ENCODE measurements at places on chromosomes 3 and 15.

DNA sequence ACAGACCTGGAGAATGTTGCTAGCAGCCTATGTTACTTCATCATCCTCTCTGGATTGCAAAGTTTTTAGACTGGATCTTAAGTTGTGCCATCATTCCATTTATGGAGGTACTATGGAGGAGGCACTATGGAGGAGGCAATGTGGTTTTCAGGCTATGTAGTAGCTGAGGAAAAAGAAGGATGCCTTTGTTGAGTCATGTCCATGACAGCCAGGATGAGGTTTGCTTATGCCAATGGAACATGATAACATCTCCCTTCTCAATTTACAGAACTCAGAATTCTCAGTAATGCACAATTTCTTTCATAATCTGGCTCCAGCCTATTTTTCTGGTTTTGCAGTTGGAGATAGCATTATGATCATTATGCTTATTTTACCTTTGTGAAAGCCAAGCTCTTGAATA, 65.9 kb upstream of the TMEM108 start:
- DNase-seq = no peak

- no peak for DNase-seq
These were observed 104.4 kb downstream of the PPP2R3A start for GRCh38 chr3:136069933-136070332.

DNA sequence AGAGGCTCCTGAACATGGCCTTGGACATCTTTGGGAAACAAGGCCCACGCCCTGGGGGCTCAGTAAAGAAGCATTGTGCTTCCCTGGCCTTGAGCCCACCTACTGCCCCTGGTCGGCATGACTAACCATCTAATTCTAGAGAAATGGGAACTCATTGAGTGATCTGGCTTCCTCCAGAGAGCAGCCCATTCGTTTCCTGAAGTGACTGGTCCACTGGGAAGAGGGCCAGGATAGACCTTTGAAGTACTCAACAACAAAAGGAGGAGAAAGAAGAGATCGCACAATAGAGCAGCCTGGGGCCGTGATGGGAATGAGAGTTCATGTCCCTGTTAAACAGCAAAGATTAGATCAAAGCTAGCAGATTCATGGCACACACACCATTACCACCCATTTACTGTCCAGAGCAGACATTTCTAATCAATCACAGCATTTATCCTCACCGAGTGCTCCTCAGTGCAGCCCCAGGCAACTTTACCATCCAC, 514.4 kb upstream of the PROK2 start:
- no peak for DNase-seq

GRCh38 chr15:73125219-73125618, 73.0 kb downstream of the NEO1 start:
- DNase-seq = no peak

- DNase-seq = no peak
These were observed 101.6 kb downstream of the MOBP start for GRCh38 chr3:39569095-39569494.

DNA sequence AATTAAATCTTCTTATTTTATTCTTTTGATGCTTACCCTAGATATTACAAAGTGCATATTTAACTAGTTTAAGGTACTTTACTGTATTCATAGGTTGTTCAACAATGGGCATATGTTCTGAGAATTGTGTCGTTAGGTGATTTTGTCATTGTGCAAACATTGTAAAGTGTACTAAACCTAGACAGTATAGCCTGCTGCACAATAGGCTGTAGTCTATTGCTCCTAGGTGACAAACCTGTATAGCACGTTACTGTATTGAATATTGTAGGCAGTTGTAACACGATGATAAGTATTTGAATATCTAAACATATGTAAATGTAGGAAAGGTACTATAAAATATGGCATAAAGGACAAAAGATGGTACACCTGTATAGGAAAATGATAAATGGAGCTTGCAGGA, 100.7 kb downstream of the CACNA2D3 start:
- DNase-seq = no peak

DNA sequence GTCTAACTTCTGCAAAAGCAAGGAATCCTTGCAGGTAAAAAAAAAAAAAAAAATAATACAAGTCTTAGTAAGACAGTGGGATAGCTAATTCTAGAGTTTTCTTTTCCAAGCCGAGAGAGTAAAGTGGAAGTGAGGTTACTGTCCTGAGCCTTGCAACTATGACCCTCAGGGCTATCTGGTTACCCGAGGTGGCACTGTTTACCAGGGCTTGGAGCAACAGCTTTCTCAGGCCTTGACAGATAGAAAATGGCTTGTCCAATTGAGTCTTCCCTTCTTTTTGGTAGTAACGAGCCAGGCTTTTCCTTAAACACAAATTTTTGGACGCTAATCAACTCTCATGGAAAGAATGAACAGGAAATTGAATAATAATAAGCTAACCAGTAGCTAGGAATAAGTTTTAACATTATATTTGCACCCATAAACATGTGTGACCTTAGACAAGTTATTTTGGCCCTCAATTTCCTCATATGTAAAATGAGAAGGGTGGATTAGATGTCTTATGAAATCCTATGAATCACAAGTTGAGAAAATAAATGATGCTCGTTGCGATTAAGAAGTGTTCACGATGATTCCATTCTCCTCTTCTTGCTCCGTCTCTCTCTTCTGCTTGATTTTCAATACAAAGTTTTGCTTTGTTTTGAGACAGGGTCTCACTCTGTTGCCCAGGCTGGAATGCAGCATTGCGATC, 236.9 kb upstream of the KBTBD8 start:
- DNase-seq = no peak

- no peak for DNase-seq
These were observed 73.7 kb downstream of the FILIP1L start for GRCh38 chr3:100040451-100041225.

- DNase-seq = no peak
These were observed 80.2 kb upstream of the TPM1 start for GRCh38 chr15:62962101-62962995.

DNA sequence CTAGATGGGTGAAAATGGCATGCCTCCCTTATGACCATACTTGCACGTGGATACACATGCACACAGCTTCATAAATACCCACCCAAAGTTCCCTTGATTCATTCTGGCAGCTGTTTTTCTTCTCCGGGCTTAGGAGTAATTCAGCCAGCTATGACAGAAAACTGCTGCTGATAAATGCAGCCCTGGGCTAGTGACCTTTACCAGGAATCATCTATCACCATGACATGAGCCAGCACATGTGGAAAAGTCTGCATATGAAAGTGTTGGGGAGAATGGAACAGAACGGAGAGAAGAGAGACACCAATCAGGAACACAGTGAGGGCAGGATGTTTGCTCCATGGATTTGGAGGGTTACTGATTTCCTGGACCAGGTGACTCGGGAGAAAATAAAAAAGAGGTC, 706.3 kb downstream of the PDCD6IP start:
- DNase-seq = no peak

DNA sequence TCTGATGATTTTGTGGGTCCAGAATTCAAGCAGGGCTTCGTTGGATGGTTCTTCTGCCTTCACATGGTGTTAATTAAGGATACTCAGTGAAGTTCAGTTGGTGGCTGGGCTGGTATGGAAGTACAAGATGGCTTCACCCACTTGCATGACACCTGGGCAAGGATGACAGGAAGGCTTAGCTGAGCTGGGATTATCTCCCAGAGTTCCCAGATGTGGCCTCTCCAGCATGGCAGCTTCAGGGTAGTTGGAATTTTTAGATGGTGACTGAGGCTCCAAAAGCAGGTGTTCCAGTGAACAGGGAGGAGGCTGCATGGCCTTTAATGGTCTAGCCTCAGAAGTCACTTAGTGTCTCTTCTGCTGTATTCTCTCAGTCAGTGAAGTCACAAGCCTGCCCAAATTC, 135.5 kb downstream of the THRB start:
- no peak for DNase-seq

DNA sequence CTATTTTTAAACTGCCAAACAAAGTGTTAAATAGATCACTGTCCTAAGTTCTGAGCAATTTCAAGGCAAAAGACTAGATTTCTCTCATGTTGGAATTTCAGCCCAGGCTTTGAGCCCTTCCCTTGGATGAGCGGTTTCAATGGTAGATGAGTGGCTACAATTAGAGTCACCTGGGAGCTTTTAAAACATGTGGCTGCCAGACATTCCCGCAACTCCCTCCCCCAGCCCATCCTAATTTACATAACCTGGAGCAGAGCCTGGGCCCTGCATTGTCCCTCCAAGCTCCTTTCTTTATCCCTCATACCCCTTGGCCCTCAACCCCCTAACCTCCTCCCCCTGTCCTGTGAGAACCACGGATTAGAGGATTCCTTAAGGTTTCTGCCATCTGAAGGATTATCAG, 357.5 kb upstream of the UMPS start:
- no peak for DNase-seq

GRCh38 chr15:49286649-49287404, 116.8 kb downstream of the GALK2 start:
- DNase-seq = no peak

- DNase-seq = no peak
These were observed 298.5 kb downstream of the GBE1 start for GRCh38 chr3:81462921-81463320.

- peak; percentile 8 for DNase-seq
These were observed 237.8 kb upstream of the GADL1 start for GRCh38 chr3:31132132-31132769.

GRCh38 chr3:172082820-172083513, 43.6 kb downstream of the FNDC3B start:
- DNase-seq = no peak

DNA sequence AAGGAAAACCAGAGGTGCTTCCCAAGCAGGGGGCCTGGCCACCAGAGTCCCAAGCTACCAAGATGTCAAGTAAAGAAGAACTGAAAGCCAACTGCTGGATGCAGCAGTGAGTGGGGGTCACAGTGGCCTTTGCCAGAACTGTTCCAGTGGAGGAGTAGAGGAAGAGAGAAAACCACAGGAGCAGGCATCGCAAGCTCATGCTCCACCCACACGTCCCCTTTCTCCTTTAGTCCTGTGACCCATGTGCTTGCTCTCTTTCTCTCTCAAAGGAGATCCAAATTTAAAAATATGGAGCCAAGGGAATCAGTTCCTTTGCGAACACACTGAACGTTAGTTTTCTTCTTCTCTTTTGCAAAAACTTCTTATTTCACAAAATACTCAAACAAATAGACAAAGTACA, 12.4 kb upstream of the ABHD2 start:
- no peak for DNase-seq

DNA sequence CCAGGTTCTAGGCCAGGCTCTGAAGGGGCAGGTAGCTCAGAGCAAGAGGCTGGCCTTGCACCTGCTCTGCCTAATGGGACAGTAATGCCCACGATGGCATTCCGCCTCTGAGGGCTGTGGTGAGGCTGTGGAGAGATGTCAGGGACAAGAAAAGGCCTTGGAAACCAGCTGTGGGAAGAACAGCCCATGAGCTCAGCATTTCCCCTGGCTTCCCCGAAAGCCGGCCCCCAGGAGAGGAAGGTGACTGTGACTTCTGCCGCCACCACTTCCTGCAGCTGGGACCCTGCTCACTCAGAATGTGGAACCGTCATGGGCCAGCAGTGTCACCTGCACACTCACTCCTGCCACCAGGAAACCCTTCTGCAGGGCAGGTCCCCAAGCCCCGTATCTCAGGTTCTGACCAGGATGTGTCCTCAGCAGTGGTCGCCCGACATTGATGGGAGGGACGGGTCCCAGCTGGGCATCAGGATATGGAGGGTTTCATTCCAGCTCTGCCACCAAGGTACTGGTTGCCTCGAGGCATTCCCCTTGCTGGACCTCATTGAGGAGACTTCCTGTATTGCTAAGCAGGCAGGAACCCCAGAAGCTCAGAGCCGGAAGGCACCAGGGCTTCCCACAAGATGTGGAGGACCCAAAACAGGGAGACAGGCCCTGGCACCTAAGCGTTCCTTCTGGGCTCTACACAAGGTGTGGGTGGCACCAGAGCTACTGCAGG, 30.7 kb downstream of the SEMA7A start:
- no peak for DNase-seq

GRCh38 chr15:88624156-88624970, 3.2 kb downstream of the AEN start:
- peak; percentile 39 for DNase-seq

DNA sequence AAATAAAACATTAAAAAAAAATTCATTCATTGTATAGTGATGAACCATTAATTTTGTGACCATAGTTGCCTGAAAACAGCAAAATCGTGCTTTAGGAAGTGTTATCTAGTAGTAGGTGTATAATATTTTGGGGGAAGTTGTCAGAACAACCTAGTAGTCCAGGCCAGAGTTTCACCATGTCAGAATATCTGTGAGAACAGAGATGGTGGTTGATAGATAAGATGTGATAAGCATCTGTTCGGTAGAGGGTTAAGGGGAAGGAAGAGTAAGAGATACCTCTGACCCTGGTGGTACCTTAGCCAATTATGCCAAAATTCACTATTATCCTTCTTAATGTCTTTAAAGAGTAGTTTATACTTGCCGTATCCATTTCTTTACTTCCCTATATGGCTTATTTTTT, 113.8 kb downstream of the MITF start:
- DNase-seq = no peak

DNA sequence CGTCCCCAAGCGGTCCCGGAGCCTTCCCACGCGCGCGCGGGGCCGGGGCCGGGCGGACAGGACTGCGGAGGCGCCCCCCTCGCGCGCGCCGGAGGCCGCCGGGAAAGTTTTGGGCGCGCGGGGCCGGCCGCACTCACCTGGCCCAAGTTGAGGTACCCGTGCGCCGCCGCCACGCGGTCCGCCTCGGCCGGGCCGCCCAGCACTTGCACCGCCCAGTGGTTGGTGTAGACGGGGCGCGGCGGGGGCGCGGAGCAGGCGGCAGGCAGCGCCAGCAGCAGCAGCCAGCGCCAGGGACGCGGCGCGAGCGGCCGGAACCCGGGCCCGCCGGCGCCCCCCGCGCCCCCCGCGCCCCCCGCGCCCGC, 289 bp downstream of the PCSK6 start:
- peak; percentile 93 for DNase-seq
